ENCODE measurements at places on chromosomes 3 and 15.

- DNase-seq = no peak
Measured at GRCh38 chr15:39474657-39475056, 106.2 kb upstream of the THBS1 start.

- no peak for DNase-seq
Measured at GRCh38 chr15:36632226-36632625, 52.8 kb downstream of the CDIN1 start.

DNA sequence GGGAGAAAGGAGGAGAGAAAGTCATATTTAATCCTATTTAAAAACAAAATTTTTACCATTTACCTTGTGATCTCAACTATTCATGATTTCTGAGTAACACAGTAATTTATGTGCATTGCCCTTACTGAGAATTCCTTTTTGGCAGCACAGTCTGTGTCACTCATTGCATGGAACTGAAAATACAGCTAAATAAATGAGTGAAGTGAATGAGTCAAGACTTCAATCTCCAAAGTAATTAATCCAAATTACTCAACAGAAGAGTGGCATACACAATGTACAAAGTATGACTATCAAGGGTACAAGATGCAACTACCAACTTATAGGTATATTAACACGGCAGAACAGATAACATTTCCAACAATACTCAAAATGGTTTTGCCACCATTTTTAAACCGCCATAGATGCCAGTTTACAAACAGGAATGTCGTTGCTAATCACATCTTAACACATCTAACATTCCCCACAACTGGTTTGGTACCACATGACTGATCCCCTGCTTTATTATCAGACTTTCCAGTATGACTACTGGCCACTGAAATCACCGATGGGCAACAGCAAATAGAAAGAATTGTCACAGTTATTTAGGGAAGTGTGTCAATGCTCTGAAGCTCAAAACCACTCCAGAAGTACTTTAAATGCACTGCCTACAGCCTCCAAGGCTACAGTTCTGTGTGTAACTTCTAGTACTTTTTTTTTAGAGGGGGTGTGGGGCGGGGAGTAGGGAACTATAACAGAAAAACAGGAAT is 410.4 kb downstream of the SHQ1 start:
- DNase-seq = no peak

GRCh38 chr3:70979983-70980645 is 603.4 kb downstream of the FOXP1 start:
- DNase-seq = no peak

GRCh38 chr3:5846261-5846660 is 658.8 kb downstream of the EDEM1 start:
- no peak for DNase-seq

GRCh38 chr3:100968932-100969906 is 24.0 kb downstream of the ABI3BP start:
- DNase-seq = no peak

DNA sequence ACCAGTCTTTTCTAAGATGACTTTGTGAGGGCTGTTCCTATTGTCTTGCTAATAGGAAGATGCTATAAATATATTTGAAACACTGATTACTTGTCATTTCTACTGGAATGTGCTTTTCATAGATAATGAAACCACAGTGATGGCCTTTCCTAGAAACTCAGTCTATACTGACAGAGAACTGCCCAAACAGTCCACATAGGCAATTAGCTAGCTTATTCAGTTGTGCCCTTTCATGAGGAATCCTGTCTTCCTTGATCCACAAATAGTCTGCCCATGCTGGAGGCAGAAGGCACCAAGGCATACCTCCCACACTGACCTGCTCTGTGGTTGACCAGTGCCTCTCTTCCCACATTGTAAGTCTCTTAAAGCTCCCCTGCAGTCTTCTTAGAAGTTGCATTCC is 135.9 kb downstream of the CMSS1 start:
- DNase-seq = no peak

DNA sequence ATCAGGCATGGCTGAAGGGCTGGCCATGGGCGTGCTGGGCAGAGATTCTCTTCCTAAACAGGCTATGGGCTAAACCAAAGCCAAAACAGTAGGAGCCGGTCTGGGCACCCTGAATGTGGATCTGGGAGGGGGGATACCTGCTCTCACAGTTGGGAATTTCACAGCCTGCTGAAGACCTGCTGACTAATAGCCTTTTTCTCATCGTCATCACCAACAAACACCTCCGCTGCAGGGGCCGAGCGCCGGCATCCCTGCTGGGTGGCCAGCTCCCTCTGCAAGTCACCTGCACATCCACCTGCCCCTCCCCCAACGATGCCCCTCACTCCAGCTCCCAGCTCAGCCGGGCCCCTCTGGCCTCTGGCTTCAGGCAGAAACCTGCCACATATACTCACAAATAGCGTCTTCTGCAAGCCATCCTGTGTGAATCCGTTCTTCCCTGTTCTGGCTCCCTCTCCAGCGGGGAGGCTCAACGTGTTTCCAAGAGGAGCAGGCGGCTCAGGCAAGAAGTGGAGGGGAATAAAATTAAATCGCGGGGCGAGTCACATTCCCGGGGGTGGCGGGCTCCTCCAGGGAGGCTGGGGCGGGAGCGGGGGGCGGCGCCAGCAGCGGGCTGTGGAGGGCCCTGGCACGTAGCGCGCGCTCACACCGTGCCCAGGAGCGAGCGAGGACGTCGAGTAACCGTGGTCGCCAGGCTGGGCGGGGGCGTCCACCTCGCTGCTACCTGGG is 466 bp downstream of the IQSEC1 start:
- DNase-seq = no peak

DNA sequence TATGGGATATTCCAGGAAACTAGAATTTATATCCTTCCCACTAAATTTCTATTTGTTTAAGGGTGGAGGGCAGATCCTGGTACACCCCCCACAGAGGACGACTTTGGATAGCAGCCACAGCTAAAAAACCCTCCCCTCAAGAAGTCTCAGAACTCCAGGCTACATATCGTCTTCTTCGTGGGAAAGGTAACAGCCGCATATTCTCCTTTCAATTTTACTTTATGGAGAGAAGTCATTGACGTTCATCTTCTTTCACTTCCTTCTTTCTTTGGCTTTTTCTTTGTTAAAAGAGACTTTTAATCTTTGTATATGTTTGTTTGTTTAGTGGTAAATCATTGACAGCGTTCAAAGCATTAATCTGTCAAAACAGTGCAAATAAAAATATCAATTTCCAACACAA is 36.3 kb downstream of the TRIP4 start:
- DNase-seq = no peak

GRCh38 chr15:60004009-60004845 is at the start of gene FOXB1:
Gene FOXB1 (plus strand): TSS chr15:60004311. CDS start chr15:60004964, 653 bp downstream.
- peak; percentile 38 for DNase-seq

GRCh38 chr3:112587336-112587735 is 25.5 kb downstream of the SLC35A5 start:
- no peak for DNase-seq

- no peak for DNase-seq
Measured at GRCh38 chr3:39138804-39139415, 14.5 kb downstream of the CSRNP1 start.

- DNase-seq = no peak
Measured at GRCh38 chr15:73370151-73370550, 1.4 kb upstream of the HCN4 start.

DNA sequence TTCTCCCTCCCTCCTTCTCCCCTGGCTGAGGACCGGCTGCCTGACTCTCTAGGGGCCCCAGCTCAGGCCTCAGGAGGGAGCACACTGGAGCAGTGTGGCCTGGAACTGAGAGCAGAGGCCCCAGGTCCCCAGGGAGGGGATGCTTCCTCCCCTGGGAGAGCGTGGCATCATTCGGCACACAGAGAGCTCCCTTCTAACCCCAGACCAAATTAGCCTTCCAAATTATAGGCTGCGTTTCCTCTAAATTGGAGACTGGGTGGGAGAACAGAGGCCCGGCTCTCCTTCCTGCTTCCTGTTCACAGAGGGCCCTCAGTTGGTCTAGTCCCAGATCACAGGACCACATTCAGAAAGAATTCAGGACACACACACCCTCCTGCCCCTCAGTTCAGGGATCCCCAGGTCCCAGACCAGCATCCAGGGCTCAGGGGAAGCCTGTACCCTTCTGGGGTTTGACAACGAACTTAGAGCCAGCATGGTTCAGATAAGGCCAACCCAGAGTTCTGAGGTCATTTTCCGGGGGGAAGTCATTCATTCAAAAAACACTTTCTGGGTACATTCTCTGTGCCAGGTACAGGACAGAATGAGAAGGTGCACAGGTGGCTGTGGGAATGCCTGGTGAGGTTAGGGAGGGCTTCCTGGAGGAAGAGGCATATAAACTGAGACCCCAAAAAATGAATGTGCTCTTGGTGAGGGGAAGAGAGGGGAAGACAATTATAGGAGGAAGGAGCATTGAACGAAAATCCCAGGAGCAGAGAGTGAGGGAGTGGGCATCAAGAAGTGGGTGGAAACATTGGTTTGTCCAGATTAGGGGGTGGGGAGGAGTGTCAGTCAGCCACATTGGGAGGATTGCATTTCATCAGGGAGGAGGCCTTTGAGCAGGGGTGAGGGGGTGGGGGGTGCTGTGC is 28.4 kb upstream of the RPL29 start:
- no peak for DNase-seq

- no peak for DNase-seq
Measured at GRCh38 chr3:153835540-153835939, 285.6 kb upstream of the ARHGEF26 start.

- DNase-seq = no peak
Measured at GRCh38 chr3:149115114-149115513, 14.3 kb upstream of the HPS3 start.

GRCh38 chr15:23760024-23760423 is 72.9 kb upstream of the NDN start:
- DNase-seq = no peak

DNA sequence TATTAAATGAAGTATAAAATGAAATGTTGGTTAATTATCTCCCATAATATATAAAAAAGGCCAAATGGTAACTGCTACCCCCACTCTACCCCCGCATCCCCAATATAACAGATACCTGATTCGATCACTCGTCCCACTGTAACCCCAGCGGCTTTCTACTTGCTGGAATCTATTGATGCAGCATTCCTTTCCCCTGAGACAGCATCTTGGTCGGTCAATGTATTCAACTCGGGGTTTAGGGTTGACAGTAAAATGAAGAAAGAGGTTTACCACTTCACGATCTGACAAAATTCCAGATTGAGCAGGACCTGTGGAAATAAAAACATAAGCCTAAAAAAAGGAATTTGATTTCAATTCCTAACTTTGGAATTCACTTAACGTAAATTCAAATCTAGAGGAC is 18.6 kb upstream of the C15orf40 start:
- DNase-seq = no peak

- DNase-seq = no peak
Measured at GRCh38 chr3:86793786-86794185, 197.2 kb downstream of the VGLL3 start.

DNA sequence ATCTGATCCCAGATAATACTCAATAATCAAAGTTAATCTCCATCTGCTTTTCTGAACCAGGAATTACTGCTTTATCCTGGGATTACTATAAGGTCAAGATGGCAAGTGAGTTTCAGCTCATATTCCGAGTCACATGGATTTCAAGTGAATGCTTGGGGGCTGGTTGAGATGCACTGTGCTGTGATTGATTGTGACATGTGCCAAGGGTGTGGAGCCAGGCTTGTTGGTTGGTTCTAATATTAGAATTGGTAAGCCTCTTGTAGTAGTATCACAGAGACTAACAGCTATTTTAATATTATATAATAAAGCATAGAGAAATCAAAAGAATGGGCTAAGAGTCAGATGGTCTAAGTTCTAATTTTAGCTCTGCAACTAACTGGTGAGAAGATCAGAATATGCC is 74.2 kb upstream of the ICE2 start:
- DNase-seq = no peak

Data from activated CD4-positive, alpha-beta T cell treated with anti-CD3 and anti-CD28 coated beads, Interleukin-2, amount 50 U/mL, for 48 hours (primary cell).